ENCODE measurements at places on chromosomes 11 and 22.
A peak's percentile ranks its signal among the peaks of the same experiment; 100 is the strongest.

DNA sequence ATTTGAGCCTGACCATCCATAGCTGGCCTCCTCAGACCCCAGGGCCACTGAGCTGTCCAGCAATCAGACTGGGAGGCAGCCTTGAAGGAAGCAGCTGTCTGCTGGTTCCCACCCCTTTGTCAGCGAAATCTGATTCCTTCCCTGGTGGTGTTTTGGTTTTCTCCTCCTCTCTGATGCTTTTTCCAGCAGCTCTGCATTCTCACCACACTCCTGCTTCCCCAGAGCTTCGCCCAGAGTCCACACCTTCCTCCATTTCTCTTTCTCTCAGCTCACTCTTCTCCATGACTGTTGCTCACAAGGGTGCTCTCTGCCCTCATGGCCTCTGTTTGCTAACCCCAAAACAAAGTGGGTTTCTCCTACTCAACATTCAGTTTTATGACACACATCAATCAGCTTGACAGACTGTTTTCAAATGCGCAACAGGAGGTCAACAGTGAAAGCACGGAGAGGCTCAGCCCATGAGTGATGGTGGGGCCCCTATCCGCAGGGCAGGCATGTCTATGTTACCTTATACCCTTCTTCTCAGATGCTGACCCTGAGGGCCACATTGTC, 130.6 kb upstream of the MTNR1B start:
- DNase-seq = no peak

DNA sequence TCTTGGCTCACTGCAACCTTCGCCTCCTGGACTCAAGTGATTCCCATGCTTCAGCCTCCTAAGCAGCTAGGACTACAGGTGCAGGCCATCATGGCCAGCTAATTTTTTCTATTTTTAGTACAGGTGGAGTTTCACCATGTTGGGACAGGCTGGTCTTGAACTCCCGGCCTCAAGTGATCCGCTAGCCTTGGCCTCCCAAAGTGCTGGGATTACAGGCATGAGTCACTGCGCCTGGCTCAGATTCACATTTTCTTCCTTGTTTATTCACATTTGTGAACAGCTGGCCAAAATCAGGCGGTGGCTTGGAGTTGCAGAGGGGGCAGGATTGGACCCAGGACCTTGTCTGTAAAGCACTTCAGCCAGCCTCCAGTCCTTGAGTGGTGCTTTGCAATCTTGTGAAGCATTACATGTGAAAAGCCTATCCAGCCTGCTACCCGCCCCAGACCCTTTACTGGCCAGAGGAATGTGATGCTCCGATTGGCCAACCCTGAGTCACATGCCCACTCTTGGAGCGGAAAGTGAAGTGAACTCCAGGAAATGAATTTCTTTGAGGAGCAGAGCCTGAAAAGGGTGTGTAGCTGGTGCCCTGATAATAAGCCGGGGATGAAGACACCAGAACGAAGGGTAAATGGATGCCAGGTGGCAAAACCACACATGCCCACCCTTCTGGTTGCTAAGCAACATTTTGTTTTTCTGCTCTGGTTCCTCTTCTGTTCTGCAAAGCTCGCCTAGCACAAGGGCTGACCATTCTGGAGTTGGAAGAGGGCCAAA, 62.6 kb upstream of the PTPRJ start:
- DNase-seq = no peak

DNA sequence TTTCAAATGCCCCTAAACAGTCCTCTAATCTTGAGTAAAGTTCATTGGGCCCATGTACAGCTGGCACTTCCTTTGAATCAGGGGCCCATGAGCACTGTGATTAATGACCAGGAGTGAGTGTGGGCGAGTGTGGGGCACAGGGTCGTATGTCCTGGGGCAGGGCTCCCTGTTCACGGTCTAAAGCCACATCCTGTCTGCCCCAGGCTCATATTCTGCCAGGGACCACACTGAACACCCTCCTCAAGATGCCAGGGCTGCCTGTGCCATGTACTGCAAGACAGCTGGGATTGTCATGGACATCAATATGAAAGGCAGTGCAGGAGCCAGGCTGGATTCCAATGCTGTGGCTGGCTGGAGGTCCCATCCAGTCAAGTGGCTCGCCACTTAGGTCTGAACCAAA, 130.5 kb downstream of the KIRREL3 start:
- no peak for DNase-seq

GRCh38 chr11:118610773-118611432, 3.5 kb downstream of the PHLDB1 start:
- peak; percentile 73 for DNase-seq

GRCh38 chr11:57801183-57801485, 39.5 kb downstream of the CTNND1 start:
- no peak for DNase-seq

Data from stimulated activated CD4-positive, alpha-beta T cell treated with anti-CD3 and anti-CD28 coated beads, Interleukin-1b, Interleukin-23, amount 100 ng/mL, for 24 hours (primary cell).